ENCODE measurements at places on chromosomes 2 and 18.

GRCh38 chr18:72738136-72738535 is 129.7 kb downstream of the NETO1 start:
- no peak for DNase-seq

DNA sequence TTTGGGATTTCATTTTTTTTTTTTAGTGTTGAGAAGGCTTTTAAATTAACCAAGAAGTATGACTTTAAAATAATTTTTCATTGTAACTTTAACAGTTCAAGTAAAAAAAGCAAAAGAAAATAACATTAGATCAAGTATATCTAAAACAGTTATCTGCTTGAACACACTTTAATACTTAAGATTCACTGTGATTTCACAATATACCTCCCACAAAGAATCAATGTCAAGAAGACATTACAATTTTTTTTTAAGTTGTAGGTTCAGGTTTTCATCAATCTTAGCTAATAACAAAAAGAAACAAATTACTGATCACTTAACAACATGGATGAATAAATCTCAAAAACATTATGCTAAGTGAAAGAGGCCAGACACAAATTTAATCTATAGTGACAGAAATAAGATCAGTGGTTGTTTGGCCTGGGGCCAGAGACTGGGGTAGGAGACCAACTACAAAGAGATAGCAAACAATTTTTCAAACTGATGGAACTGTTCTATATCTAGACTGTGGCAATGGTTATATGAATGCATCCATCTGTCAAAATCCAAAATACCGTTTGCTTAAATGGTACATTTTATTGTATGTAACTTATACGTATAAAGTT is 74.8 kb upstream of the FRZB start:
- DNase-seq = no peak

DNA sequence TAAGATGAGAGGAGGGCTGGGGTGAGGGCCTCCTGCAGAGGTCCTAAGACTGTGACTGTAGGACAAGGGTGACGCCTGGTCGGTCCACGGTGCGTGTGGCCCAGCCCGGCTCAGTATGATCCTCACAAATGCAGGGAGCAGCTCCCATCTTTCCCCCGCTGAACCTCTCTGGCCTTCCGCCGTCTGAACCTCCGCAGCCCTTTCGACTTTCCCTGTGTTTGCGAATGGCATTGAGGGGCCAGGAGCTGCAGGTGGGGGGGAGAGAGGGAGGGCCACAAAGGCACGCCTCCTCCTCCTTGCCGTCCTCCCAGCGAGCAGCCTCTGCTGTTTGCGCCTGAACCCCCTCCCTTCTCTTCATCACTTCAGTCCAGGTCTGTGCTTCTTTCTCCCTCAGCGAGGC is 68.6 kb upstream of the PXDN start:
- no peak for DNase-seq

- no peak for DNase-seq
Measured at GRCh38 chr2:19225126-19225525, 133.3 kb downstream of the OSR1 start.
